ENCODE measurements at places on chromosomes 5 and 9.

DNA sequence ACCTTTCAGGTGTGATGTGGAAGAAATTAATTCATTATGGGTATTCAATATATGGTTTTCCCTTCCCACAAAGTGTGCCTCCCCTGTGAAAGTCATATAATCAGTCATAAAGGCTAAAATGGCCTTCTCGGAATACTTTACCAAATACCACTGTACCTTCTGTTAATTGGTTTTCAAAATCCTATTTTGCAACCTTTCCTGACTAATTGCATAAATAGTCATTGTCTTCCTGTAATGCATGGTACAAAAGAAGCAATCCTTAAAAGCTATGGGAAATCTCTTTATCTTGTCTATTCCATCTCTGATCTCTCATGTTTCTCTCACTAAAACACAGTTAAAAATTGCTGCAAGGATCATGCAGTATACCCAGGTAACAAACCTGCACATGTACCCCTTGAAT is 44.3 kb upstream of the UGCG start:
- DNase-seq, result no peak

- DNase-seq, result no peak
Observed at GRCh38 chr5:52802272-52802973, 14.7 kb downstream of the ITGA1 start.

GRCh38 chr5:146048994-146049703 is 56.2 kb downstream of the PLAC8L1 start:
- DNase-seq, result no peak

DNA sequence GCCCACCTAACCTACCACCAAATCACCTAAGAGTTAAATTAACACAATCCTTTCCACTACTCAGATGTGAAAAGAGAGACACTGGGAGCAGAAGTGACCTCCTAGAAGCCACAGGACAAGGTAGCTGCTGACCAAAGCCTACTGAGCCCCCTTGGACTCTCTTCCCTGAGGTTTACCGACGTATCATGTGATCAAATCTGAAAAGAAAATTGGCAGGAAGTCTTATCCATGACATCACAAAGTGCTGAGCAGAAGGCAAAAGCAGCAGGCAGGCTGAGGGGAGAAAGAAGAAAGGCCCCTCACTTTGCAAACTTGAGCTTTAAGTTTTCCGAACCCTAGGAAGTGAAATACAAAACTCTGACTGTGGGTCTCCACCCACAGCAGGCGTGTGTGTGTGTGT is 11.1 kb downstream of the PRELID2 start:
- DNase-seq, result no peak

DNA sequence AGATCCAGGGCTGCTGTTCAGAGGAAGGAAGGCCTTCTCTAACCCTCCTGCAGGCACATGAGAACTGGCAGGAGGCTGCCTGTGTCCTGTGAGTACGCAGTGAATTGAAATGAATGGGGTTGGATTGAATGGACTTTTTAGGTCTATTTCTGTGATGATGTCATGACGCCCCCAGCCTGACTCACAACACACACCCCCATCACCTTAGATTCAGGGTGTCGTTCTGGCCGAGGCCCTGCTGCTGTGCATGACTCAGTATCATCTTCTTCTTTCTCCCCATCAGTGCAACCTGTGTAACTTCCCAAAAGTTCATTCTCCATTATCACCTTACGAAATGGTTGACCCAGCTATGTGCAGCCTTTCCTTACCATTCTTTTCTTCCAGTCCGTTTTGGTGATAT is 5.4 kb downstream of the PCAT7 start:
- DNase-seq, result no peak

GRCh38 chr9:136982232-136983051 is at the start of gene LCNL1:
Gene LCNL1 (plus strand): TSS chr9:136982993. CDS start chr9:136983587, 594 bp downstream.
- DNase-seq, result no peak

DNA sequence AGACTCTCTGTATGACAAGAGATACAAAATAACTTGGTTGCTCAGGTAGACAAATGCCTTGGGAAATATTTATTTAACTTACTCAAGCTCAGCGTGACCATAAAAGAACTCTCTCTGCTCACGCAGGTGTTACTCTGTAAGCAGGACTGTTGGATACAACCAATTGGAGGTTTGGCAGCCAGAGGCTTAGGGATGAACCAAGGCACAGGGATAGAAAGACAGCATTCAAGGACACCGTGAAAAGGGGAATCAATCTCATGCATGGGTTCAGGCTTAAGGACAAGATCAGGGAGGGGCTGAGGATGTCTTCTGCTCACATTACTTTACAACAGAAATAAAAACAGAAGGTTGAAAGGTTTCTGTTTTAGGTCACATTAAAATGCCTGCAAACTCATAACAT is 389.0 kb upstream of the BRINP1 start:
- DNase-seq, result no peak

DNA sequence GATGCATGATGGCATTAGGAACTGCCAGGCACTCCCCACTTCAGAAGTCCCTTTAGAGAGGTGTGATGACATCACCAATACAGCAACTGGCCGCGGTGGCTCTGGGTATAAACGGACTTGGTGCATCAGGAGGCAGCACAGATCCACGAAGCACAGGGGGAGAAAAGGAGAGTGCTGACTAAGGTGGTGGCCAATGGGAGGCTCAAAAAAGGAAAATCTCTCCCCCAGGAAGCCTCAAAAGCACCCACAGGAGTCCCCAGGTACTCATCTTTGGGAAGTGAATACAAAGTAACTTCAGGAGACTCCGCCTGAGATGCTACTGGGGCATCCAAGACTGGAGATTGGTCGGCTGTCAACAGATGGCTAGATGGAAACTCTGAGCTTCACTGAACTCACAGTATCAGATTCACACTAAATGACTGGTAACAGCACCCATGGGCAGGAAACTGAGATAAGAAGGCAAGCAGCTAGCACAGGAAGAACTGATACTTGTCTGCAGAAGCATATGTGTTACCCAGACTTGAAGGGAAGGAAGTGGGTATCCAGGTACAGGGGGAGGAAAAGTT is 7.6 kb downstream of the TTC39B start:
- no peak for DNase-seq

- DNase-seq, result no peak
Observed at GRCh38 chr9:114501796-114502682, 3.2 kb downstream of the WHRN start.

- DNase-seq, result no peak
Observed at GRCh38 chr5:116577064-116577788, 2.6 kb upstream of the SEMA6A start.

DNA sequence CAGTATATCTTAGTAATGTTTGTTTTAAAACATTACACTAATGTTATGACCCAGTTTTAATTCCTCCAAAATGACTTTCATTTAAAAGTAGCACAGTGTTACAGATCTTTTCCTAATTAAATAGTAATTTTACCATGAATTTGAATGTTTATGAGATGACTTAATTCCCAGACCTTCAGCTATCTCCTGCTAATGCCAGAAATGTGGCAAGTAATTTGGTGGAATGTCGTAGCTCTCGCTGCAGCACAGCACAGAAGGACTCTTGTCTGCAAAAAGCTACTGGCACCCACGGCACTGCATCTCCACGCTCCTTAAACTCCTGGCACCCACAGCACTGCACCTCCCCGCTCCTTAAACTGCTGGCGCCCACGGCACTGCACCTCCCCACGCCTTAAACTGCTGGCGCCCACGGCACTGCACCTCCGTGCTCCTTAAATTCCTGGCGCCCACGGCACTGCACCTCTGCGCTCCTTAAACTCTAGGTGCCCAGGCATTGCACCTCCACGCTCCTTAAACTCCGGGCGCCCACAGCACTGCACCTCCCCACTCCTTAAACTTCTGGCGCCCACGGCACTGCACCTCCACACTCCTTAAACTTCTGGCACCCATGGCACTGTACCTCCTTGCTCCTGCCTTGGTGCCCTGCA is 163.1 kb downstream of the CDK5RAP2 start:
- no peak for DNase-seq

- no peak for DNase-seq
Observed at GRCh38 chr5:50903651-50904050, 237.2 kb downstream of the PARP8 start.

- no peak for DNase-seq
Observed at GRCh38 chr5:178785999-178786398, 55.5 kb upstream of the ZNF354A start.

GRCh38 chr5:111675201-111675934 is 81.6 kb downstream of the NREP start:
- no peak for DNase-seq

- DNase-seq, result no peak
Observed at GRCh38 chr9:136096505-136097001, 1.5 kb upstream of the NACC2 start.

GRCh38 chr9:117046666-117047327 is 359.7 kb downstream of the TRIM32 start:
- DNase-seq, result no peak

DNA sequence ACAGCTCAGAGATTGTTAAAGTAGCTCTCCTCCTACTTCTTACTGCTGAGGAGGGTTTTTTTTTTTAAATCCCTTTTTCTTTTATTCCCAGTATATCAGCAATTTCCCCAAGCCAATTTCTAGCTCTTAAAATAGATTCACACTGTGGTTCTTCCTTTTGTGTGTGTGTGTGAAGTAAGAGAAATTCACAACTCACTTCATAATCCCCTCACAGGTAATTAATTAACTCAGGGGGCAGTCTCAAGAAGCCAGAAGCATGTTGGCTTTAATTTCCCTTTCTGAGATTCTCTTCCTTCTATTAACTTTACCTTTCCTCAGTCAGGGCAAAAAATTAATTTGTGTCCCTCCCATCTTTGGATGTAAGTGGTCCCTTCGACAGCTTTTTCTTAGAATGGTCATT is 71.0 kb upstream of the HMHB1 start:
- no peak for DNase-seq

GRCh38 chr5:151680944-151681427 is 5.7 kb downstream of the SPARC start:
- DNase-seq, result no peak

DNA sequence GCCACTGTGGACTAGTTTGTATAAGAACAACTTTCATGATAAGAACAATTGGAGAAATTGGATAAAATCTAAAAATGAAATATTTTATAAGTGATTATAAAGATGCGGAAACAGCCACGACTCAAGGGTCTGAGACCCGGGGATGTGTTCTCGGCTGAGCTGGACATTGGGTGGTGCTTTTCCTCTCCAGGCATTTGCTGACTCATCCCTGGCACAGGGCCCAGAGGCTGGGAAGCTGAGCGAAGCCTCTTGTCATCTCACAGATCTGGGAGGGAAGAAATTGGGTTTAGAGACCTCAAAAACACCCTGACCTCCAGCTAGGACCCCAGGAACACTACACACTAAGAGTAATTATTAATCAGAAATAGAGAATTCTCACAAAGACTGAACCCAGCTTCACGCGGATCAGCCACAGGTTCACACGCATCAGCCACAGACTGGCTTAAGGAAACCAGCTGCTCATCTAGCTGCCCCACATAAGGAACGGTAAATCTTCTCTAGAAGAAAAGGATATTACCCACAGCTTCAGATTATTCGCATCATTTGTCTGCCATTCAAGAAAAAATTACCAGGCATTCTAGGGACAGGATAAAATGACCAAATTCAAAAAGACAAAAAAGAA is 2.8 kb upstream of the OR2V1 start:
- no peak for DNase-seq

GRCh38 chr5:111163000-111163399 is 61.2 kb upstream of the CAMK4 start:
- no peak for DNase-seq

GRCh38 chr9:91102269-91102668 is 259.4 kb downstream of the AUH start:
- DNase-seq, result no peak

DNA sequence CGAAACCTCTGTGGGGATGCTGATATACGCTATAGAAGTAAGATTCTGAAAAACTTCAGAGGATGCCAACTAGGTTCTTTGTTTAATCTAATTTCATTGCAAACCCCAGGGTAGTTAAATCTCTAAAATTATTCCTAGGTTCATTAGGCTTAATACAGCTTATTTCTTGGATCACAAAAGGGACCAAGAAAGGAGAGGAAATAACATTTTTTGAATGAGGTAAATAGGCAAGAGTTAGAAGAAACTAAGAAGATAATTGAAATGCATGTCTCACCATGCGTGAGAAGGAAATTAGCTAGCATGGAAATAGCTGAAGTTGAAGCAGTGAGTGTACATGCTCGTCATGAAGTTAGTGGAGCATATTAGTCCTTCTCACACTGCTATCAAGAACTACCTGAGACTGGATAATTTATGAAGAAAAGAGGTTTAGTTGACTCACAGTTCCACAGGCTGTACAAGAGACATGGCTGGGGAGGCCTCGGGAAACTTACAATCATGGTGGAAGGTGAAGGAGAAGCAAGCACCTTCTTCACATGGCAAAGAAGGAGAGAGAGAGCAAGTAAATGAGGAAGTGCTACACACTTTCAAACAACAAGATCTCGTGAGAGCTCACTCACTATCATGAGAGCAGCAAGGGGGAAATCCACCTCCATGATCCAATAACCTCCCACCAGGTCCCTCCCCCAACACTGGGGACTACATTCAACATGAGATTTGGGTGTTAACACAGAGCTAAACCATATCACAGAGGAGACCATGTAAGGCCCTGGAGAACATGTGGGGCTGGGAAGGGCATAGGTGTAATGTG is 125.1 kb upstream of the OSMR start:
- no peak for DNase-seq

DNA sequence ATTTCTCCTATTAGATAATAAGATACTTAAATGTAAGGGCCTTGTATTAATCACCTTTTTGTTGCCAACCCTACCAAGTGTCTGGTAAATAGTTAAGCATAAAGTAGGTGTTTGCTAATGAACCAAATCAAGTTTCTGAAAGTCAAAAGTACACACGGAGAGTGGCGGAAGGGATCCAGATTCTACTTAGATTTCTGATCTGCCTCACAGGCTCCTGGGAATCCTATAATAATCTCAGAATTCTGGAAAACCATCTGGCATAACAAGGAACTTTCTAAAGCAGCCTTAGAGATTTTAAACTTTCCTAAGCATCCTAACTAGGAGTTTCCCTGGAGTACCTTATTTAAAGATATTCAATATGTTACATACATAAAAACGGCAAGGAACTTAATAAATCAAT is 363.2 kb upstream of the SMC2 start:
- no peak for DNase-seq

DNA sequence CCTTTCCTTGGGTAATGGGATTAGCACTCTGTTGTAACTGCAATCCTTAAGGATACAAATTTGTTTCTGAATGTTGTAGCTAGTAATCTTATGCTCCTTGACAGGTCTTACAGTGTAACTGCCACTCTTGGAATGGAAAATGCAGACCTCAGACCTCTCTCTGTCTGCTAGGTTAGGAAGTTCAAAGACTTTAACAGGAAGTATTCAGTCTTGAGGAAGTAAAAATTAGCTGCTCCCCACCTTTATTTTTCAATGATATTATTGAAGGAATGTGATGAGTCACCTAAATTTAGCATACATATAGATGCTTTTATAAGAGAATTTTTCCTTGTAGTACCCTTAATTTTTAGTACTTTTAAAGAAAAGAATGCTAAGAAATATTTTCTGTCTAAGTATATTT is 71.5 kb downstream of the PAM start:
- DNase-seq, result no peak

- no peak for DNase-seq
Observed at GRCh38 chr9:75593920-75594319, 296.6 kb upstream of the PCSK5 start.

Data from stimulated activated CD4-positive, alpha-beta T cell treated with anti-CD3 and anti-CD28 coated beads, Interleukin-1b, Interleukin-23, amount 100 ng/mL, for 24 hours (primary cell).